CD4-positive, alpha-beta T cell treated with Interleukin-1 beta for 1 hour (primary cell): ENCODE measurements at places on chromosomes 16 and 17.

DNA sequence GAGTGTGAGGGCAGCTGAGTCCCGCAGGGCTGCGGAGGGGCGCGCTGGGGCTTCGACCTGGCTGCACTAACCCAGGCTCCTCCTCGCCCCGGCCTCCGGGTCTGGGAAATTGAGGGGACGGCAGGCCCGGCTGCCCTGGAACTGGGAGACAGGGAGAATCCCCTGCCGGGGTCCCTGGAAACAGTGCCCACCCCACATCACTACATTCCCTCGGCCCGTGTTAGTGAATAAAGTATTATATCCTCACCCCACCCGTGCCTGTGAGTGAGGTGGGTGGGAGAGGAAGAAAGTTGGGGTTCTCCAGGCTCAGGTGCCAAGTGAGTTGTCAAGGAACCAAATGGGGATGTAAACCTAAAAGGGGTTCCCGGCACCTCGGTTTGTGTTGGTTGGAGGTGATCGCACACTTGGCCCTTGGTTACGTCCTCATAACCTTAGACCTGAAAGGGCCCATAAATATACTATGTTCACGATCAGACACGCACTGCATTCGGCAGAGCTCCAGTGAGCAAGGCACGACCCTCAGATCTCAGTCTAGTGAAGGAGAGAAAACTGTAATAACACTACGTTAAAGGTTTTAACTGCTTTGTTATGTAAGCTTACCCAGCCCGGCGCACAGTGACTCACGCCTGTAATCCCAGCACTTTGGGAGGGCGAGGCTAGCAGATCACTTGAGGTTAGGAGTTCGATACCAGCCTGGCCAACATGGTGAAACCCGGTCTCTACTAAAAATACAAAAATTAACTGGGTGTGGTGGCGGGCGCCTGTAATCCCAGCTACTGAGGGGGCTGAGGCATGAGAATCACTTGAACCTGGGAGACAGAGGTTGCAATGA is 11.2 kb downstream of the ZNF771 start:
- DNase-seq, result no peak

GRCh38 chr16:56793492-56793891 is 63.6 kb downstream of the NUP93 start:
- DNase-seq, result peak; percentile 8

DNA sequence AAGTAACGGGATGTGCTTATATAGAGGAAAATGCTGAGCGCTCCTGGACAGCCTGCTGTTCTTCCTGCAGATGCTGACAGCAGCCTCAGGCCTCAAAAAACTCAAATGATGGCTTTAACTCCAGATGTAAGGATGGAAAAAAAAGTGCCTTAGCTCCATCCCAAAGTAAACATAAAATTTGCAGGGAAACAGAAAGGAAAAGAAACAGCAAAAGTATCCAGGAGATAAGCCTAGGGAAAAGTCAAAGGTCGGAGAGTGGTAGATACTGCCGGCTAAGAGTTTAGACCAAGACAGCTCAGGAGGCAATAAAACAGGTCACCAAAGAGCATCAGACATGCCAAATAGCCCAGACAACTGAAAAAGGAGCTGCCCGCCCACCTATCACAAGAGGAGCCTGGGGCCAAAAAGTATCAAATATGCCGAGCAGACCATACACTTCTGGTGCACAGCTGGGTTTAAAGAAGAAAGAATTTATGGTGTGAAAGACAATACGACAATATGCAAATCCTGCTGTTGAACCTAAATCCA is 6.9 kb downstream of the KRT31 start:
- no peak for DNase-seq

GRCh38 chr17:36060816-36061215 is 3.3 kb upstream of the CCL18 start:
- DNase-seq, result no peak

- no peak for DNase-seq
Measured at GRCh38 chr17:17106756-17107155, 64.5 kb downstream of the MPRIP start.

- DNase-seq, result peak; percentile 54
Measured at GRCh38 chr16:4693956-4694641, 737 bp downstream of the NUDT16L1 start.

GRCh38 chr16:15879255-15879811 is 9.1 kb downstream of the CEP20 start:
- no peak for DNase-seq

DNA sequence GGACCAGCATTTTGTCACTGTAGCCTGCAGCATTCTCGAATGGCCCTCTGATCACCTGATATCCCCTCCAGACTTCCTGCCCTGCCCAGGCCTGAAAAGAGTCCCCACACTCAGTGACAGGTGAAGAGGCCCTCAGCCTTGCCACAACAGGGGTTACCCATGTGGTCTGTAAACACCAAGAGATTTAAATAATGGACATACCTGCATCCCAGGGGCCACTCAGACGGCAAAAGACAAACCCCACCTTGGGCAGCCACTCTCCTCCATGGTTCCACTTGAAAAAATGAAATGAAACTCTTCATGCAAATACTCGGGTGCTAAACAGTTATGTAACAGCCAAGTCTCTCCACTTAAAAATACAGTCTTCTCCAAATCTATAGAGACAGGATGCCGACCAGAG is 22.9 kb upstream of the PECAM1 start:
- peak; percentile 23 for DNase-seq

DNA sequence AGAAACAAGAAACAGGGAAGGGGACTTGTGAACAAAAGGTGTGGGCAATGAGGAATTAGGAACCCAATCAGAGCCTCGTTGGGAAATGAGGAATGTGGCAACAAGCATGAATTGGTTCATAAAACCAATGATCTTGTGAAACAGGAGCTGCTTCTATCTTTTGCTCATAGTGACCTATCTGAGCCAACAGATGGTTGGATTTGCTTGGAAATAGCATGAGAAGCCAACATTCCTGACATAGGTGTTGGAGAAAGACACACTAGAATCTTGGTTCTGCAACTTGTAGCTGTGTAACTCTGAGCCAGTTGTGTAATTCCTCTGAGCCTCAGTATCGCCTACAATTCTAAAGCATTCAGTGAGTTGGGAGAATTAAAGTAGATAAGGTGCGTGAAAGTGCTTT is 251.9 kb upstream of the AXIN2 start:
- DNase-seq, result no peak

DNA sequence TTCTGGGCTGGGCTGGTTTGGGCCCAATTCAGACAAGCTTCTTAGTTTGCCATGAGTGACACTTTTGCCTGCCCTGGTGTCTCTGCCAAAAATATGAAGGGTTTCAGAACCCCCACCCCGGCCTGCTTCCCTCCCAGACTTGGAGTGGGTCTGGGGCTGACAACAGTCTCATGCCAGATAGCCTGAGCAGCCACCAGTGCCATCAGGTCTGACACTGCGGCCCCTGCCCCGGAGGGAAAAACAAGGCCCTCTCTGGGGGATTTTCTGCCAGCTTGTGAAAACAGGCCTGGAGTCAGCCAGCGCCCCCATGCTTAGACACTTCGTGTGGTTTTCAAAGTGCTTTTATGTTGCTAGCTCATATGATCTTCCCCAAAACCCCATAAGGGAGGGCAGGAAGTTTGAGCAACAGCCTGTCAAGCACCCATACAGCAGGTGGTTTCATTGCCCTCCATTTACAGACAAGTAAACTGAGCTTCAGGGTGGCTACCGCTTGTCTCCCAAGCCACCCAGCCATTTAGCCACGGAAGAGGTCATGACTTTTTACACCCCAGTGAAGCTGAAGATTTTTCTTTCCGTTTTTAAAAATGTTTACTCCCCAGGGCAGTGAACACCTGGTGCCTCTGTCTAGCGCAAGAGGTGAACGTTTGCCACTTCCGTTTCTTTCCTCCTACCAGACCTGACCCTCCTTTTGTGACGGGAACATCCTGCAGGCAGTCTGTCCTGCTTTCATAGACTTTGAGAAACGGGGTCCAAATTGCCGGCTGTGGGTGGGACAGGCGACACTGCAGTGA is 300.6 kb downstream of the SEC14L1 start:
- DNase-seq, result peak; percentile 84

- no peak for DNase-seq
Measured at GRCh38 chr16:1505912-1506311, 12.8 kb downstream of the TELO2 start.

DNA sequence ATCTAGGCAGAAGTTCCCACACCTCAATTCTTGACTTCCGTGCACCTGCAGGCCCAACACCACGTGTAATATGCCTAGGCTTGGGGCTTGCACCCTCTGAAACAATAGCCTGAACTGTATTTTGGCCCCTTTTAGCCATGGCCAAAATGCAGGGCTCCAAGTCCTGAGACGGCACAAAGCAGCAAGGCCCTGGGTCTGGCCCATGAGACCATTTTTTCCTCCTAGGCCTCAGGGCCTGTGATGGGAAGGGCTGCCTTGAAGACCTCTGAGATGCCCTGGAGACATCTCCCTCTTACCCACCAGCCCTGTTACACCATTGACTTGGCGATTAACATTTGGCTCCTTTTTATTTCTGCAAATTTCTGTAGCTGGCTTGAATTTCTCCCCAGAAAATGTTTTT is 238.6 kb downstream of the CDH13 start:
- DNase-seq, result no peak

GRCh38 chr17:44916781-44917241 is 1.5 kb upstream of the GFAP start:
- DNase-seq, result no peak

DNA sequence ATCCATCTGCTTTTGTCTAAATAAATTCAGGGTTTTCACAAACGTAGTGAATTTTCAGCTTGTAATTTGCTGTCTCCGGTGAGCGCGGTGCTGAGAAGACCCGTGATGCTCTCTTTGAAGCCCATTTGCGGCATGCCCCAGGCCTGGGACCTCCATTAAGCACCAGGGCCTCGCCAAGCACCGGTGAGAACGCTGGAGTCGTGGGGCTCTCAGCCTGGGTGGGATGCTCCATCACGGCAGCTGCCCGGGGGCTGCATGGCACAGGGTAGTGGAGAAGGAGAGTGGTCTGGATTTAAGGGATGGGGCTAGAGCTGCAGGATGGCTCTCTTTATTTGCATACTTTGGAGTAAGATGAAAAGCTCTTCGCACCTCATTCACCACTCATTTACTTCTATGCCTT is 248.7 kb downstream of the ABCC12 start:
- no peak for DNase-seq

DNA sequence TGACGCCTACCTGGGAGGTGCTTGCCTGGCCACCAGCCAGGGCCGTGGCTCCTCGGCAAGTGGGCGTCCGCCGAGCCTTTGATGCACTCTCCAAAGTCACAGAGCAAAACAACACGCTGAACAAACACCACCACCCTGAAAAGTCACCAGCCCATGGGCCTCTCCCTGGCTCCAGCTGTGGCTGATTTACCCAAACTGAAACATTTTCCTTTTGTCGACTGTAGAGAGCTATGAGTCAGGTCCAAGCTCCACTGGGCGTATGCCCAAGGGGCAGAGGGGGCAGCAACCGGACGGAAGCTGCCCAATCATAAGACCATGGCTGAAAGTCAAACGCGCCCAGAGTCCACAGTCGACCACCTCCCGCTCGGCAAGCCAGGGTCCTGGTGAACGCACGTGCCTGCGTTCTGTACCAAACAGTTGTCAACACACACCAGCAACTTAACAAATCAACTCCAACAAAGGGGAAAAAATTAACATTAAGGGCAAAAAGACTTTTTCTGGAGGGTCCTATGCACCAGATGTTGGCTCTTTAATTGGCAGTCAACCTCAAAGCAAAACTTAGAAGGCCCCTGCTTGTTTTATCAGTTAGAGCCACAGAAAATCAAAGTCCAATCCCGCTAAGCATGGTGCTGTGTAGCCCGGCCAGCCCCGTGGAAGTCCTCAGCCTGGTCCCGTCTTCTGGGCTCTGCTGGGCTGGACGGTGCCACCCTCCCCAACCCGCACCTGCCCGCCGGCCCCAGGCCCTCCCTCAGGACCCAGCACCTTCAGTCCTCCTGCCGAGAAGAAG is 47.3 kb downstream of the TBC1D16 start:
- no peak for DNase-seq

DNA sequence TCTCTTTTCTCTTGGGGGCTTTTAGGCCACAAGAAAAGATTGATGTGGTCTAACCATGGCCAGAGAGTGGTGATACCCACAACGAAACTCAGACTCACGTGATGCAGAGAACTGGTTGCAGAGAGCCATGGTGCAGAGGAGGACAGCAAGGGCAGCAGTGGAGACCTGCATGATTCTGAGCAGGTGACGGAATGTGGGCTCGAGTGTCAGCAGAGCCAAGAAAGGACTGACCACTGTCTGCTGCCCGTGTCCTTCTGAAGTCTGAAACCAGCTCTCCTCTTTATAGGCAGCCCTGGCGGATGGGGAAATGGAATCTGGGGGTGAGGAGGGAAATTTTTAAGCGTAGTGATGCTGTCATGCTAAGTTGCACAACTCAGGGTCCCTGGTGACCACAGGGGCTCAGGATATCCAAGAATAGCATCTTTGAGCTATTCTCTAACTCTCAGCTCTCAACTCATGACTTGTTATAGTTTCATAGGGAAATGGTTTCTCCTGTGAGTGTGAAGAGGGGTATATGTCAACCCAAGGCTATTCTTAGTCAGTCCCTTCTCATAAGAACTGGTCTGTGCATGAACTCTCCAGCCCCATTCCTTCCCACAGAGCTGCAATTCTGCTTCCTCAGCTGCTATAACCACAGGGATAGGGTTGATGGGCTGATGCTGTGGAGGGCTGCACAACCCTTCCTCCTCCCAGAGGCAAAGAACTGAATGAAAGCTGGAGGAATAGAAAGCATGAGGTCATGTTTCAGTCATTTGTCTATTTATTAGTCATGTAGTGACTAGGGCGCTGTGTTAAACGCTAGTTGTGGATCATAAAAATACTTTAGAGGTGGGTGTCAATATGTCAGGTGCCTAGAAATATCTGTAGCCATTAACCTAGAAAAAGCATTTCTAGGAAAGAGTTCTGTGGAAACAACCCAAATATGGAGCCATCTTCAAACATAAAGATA is at the start of gene CCL3:
CCL3 (minus strand) TSS at position 256 of the 949 bp plus-strand sequence; CDS start at position 171, 85 bp downstream.
- peak; percentile 81 for DNase-seq

DNA sequence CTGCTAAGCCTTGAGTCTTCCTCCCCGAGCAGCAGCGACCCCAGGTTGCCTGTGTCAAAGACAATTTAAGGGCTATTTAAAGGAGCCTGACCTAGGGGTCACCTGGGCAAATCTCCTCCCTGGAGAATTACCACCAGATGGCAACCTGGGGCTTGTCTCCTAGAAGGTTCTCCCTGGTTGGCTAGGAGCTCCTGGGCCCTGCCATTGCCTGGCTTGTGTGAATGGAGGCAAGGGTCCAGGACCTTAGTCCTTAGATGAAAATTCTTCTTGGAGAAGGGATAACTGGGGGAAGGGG is 51.3 kb upstream of the TAC4 start:
- no peak for DNase-seq

GRCh38 chr17:50076591-50077235 is 18.4 kb upstream of the PDK2 start:
- no peak for DNase-seq
